ENCODE measurements at places on chromosomes 7 and 10.

GRCh38 chr10:34535872-34536271 lies 279.2 kb downstream of the PARD3 start:
- DNase-seq: no peak

GRCh38 chr7:157853789-157854065 lies 516.9 kb downstream of the DNAJB6 start:
- DNase-seq: no peak

DNA sequence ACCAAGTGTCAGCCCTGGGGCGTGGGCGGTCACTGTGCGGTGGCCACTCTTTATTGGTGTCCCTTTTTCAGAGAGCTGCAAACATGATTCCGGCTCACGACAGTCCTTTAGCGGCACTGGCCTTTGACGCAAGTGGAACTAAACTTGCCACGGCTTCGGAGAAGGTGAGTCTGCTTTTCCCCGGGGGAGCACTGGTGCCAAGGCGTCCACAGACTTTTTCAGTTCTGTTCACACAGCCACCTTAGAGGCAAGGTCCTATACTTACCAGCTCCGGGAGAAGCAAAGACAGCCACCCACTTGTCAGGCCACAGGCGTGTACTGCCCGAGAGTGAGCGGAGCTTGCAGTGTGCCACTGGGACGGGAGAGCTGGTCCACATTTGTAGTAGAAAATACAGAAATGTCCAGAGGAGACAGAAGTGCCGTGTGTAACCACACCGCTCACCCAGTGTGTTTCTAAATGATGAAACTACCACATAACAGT lies 27.9 kb downstream of the WIPI2 start:
- DNase-seq: no peak

GRCh38 chr7:69110450-69111050 lies 487.7 kb upstream of the AUTS2 start:
- DNase-seq: no peak

GRCh38 chr10:124325633-124325914 lies 93.1 kb downstream of the OAT start:
- no peak for DNase-seq

DNA sequence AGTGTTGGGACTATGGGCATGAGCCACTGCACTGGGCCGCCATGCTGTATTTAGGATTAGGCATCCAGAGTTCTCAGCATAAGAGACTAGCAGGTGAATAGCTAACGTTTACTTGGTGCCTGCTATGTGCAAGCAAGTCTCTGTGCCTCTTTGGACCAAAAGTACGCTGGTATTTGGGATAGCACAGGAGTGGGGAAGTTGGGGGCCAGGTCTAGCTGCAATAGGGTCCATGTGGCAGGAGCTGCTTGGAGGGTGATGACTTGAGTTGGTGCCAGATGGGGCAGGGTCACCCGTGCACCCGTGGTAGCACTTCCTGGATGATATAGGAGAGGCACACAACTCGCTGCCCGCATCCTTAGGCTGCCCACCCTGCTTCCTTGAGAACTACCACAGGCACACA lies 22.4 kb downstream of the NACAD start:
- no peak for DNase-seq

DNA sequence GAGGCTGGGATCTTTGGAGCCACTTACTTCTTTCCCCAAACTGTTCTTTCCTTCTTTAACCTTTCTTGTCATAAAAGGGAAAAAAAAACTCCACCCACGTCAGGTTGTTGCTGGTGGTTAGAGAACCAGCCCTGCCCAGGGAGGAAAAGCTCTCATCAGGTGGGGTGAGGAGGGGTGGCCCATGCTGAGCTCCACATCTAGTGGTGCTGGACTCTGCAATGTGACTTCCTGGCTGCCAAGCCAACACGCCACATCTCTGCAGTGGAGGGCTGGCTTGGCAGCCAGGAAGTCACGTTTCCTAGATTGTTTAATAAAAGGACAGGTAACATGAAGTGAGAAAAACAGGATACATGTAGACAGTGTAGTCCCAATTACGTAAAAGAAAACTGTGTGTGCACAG lies 37.4 kb downstream of the WIPF3 start:
- DNase-seq: no peak

Data from activated T-cell treated with anti-CD3 and anti-CD28 coated beads for 4 hours (primary cell).